HT-29 (cell line): ENCODE measurements at places on chromosomes 7 and 10. TPM values are rescaled to one million over a fixed set of nuclear protein-coding genes. Genes with fewer than 3 reads are reported as not detected.

The MLXIPL gene
- 0.53 and 5.1 TPM in 2 replicates for total RNA-seq

The MINPP1 gene
- total RNA-seq: 20.2 and 22.5 TPM in 2 replicates

The MMRN2 gene
- total RNA-seq: 23.4 and 26.6 TPM in 2 replicates

The LRRTM3 gene
- not detected in 2 replicates for total RNA-seq

The PRF1 gene
- total RNA-seq: not detected in 2 replicates

The GPR37 gene
- total RNA-seq: 8.8 and 9.7 TPM in 2 replicates

The GNAT3 gene
- not detected in 2 replicates for total RNA-seq

The ITPRID1 gene
- total RNA-seq: 0.05 TPM in 1 of 2 replicates, not detected in the other

The CCSER2 gene
- 2.7 and 7.4 TPM in 2 replicates for total RNA-seq

The GNG11 gene
- not detected in 2 replicates for total RNA-seq

The NUP205 gene
- 78.7 and 85.5 TPM in 2 replicates for total RNA-seq

The HOXA3 gene
- total RNA-seq: 27.8 and 29.0 TPM in 2 replicates

The TFR2 gene
- total RNA-seq: 1.2 and 1.7 TPM in 2 replicates

The ABLIM1 gene
- 45.9 and 52.1 TPM in 2 replicates for total RNA-seq
